ENCODE measurements at places on chromosomes 1 and 21.

DNA sequence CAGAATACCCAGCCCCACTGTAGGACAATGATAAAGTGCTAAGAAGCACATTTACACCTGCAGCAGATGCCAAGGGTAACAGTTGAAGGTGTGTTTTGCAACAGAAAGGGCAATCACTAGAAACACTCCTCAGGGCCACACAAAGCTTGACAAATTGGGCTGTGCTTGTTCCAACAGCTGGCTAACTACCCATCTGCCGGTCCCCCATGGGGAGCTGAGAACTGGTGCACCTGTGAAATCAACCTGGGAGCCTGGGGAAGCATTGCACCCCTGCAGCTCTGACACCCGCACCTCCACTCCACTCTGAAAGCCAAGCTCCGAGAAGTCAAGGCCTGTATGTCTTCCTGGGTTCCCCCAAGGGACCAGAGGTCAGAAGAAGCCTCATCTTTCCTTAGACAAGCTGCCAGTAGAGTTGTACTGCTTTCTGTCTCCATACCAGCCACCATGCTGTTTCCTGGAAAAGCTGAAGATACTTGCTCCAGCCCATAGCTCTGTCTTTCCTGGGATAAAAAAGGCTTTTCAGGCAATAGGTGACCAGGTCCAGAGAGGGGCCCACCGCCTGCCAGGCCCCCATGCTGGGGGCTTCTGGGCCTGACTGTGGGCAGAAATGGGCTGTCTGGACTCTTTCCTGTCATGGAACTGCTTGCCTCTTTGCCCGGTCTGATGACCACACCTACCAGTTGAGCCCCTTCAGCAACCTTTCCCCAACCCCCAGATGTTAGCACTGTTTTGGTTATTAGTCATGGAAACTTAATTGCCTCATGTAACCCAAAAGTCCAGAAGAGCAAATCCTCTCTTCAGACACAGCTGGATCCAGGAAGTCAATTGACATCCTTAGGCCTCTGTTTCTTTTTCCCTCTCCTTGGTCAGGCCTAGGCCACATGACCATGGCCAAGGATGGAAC, 93.6 kb downstream of the KIF14 start:
- no peak for DNase-seq

- no peak for DNase-seq
These were observed 75.5 kb downstream of the VPS13D start for GRCh38 chr1:12305377-12305776.

DNA sequence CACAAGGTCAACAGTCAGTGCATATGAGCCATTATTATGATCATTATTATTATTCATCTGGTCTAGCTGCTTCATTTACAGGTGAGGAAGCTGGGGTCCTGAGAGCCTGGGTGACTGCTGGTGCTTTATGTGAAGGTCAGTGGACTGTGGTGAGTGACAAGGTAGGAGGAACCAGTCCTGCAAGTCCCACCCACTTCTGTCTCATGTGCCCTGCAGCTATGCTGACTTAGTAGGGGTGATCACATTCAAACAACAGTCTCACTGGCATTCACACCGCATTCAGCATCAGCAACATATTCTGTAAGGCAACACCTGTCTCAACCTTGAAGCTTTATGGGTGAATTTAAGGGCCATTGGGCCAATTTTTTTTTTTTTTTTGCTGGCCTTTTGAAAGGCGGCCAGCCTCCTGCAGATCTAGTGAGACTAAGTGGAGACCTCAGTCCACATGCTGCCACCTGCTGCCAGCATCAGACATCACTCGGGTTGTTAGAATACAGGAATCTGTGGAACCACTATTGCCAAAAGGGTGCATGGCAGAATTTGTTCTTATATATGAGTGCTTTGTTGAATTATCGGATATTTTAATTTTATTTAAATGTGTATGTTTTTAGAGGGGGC, 59.9 kb upstream of the CACNA1E start:
- DNase-seq, result peak; percentile 26

- no peak for DNase-seq
These were observed 56.3 kb upstream of the SYT6 start for GRCh38 chr1:114209971-114210370.

DNA sequence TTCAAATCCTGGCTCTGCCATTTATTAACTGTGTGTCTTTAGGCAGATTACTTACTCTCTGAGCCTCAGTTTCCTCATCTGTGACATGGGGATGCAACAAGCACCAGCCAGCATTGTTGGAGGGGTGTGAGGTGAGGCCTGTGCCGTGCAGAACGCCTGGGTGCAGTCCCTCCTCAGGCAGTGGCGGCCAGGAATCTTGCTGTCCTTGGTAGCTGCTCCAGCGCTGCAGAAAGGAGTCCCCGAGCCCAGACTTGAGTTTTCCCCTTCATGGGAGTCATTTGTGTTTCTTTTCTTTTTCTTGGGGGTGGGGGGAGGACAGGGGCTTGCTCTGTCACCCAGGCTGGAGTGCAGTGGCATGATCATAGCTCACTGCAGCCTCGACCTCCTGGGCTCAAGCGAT, 46.6 kb downstream of the DISP3 start:
- DNase-seq, result no peak

GRCh38 chr1:3380469-3380868, 74.0 kb upstream of the ARHGEF16 start:
- DNase-seq, result no peak

DNA sequence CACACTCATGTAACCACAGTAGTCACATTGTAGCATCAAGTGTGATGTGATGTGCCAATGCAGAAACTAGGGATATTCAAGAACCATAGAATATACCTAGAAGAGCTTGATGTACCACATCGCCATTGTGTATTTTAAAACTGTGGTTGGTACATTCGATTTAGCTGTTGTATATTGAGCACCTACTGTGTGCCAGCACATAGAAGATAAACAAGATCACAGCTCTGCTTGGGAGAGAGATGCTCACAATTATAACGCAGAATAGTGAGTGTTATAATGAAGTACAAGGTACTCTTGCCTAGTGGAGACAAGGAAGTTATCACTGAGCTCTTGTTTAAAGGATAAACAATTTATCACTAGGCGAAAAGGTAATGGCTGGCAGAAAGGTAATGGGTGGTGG, 4.7 kb downstream of the BTF3L4 start:
- no peak for DNase-seq

GRCh38 chr21:38951095-38951730, 145.5 kb downstream of the ETS2 start:
- no peak for DNase-seq
